ENCODE measurements at places on chromosomes 1 and 21. TPM values are rescaled to one million over a fixed set of nuclear protein-coding genes. Genes with fewer than 3 reads are reported as not detected.

Gene USP33
- polyA plus RNA-seq, result 44.2 TPM

Gene CFAP74
- polyA plus RNA-seq, result not detected

Gene PPIAL4G
- polyA plus RNA-seq, result not detected

Gene GPR161
- 20.4 TPM for polyA plus RNA-seq

Gene PRAMEF4
- not detected for polyA plus RNA-seq

DNA sequence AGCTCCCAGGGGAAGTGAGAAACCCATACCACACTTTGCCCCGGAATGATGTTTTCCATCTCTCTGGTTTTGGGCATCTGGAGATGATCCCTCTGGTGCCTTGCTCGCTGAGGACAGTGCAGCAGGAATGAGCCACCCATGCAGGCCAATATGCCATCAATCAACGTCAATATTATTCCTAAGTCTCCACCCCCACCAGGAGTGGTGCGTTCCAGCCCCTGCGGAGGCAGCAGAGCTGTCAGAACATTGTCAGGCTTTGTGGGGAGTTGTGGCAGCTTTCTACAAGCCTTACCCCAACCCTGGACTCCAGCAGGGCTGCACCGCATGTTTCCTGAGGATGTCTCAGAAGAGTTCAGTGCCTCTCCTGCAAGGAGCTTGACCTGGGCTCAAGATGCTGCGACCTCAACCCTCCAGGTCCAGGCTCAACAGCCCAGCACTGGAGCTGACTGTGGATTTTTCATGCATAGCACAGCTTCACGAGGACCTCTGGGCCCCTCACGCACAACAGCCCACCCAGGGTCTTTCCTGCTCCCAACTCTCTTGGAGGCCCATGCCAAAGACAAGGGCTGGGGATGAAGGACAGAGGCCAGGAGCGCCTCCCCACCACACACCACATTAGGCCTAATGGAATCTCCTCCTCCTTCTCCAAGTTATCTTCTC, 67.5 kb downstream of the PSMG1 start:
- DNase-seq, result no peak

DNA sequence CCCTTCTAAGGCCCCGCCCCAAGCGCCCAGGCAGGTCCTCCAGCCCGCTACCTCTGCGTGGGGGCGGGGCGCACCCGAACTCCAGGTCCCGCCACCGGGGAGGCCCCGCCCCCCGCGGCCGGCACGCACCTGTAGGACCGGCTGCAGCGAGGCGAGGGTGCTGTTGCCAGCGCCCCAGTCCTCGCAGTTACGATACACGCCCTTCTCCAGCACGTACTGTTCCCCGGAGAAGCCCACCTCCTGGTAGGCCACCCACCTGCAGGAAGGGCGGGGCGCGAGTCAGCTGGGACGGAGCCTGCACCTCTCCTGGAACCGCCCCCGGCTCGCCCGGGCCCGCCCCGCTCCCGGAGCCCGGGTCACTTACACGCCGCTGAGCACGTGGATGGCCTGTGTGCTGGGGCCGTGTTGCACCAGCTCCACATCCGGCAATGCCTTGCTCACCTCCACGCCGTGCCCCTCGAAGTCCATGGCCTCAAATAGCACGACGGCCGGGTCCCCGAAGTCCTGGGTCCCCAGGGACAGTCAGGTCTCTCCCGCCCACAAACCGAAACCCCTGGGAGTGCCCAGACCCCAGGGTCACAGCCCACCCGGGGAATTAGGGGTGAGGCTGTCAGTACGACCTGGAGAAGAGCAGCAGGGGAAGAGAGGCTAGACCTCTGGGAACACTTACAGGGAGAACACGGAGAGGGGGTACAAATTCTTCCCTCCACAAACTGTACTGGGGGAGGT, 17.3 kb downstream of the CRYBG2 start:
- no peak for DNase-seq

DNA sequence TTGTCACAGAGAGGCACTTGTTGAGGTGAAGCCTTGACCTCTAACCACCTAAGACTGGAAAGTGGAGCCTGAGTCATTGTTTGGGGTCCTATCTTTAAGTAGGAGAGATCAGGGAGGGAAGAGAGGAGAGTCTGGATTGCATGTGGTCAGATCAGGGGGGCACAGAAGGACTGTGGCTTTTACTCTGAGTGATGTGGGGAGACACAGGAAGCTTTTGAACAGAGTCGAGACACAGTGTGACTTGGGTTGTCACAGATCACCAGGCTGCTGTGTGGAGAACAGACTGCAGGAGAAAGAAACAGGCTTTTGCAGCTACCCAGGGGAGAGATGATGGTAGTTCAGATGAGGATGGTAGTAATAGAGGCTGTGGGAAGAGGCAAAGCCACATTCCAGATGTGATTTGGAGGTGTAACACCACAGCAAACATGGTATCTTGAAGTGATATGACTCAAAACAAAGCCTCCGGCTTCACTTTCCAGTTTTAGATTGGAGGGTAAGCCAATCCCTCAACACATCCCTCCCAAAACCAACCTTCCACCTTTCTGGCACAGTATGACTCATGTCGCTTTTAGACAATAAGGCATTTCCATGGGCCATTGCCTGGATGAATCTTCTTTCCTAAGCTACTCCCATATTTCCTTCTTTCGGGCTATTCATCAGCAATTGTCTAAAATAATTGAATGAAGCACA, 125.8 kb upstream of the SLC44A3 start:
- DNase-seq, result no peak

GRCh38 chr1:178005450-178005849, 35.6 kb upstream of the SEC16B start:
- no peak for DNase-seq

DNA sequence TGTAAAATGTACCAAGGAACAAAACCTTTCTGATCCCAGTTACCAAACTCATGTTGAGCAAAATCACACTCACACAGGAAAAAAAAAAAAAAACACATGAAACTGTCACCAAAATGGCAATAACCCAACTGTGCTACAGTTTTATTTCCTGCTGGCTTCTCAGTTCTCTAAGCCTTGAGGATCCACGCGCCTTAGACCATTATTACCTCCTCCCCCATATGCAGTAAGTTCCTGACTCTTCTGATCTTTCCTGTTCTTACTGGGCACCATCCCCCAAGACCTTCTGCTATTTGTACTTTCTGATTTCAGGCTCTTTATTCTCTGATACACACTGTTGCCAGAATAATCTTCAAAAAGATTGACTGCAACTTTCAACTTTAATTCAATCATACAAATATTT, 79.6 kb downstream of the SLC45A1 start:
- DNase-seq, result no peak

- no peak for DNase-seq
Observed at GRCh38 chr1:87449348-87449963, 120.8 kb downstream of the LMO4 start.

- no peak for DNase-seq
Observed at GRCh38 chr1:226223157-226223785, at the start of gene MIXL1. Gene MIXL1, plus strand, starts transcription at chr1:226223664. Its CDS starts 18 bp downstream, at chr1:226223682.

GRCh38 chr1:89598450-89599331, 34.2 kb upstream of the LRRC8C start:
- no peak for DNase-seq

DNA sequence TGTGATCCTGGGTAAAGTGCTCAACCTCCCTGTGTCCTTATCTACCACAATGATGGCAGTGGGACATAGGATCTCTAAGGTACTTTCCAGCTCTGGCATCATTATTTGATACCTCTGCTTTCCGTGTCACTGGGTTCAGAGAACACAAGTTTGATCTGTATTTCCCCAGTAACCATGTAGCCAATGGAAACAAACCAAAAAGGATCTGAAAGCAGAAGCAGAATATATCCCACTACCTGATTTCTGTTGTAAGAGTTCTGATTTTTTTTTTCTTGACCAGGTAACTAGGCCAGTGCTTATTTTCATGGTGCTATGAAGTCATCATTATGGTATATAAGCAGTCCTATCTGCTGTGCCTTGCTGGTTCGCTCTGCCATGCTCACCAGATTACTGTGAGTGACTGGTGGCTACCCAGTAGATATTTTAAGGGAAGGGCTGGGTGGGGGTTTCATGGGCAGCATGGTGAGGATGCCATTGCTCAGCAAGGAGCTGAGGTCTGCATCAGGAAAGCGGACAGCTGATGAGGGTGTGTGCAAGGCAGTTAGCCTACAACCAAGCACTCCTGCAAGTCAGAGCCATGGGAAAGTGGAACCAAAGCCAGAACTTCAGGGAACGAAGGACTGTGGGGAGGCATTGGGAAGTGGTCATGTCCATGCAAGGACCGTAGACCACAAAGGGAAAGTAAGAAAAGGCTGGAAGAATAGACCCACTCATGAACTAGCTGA, 104.9 kb upstream of the EDEM3 start:
- no peak for DNase-seq

DNA sequence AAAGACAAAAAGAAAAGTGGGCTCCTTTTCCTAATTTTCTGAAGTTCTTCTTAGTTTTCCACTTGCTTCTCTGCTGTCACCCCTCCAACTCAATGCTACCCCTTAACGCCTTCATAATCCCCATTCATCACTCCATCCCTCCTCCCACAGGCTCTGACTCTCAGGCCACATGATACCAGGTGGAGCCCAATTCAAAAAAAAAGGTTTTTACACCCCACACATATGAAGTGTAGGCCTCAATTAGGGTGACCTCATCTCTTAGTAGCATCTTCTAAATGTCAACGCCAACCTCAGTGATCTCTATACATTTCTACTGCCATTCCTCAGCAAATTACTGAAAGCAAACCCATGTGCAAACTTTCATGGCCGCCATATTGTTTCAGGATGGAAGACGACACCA, 6.4 kb downstream of the SSBP3 start:
- DNase-seq, result no peak

DNA sequence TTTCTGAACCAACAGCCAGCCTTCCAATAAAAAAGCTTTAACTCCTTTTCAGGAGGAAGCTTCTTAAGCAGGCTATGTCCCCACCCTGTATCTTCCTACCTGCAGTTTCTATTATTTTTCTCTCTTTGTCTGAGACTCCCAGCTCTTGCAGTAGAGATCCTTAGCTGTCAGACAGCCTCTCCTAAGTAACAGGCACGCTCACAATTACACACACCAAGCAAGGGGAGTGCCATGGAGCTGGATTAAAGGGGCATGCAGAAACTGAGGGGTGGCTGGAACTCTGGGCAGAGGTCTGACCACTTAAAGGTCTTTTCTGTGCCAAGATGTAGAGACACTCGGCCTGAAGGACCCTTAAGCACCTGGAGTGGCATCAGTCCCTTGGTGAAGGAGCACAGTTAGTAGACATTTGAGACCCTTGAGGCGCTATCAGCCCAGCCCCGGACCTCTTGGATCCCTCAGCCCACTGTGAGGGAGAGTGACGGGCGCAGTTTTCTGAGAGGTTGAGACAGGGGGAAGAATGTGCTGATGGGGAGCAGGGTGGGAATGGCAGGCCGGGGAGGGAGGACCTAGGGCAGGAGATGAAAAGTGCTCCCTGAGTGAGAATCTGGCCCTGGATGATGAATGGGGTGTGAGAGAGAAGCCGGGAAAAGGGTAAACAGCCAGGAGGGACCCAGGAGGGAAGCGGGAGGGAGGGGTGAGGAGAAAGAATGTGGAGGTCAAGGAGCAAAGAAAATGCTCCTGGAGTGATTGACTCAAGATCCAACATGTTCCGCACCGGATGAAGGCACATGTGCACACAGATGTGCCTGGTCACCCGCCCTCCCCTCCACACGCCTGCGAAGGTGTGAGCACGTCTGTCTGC, 13.3 kb downstream of the PLXNA2 start:
- DNase-seq, result no peak

DNA sequence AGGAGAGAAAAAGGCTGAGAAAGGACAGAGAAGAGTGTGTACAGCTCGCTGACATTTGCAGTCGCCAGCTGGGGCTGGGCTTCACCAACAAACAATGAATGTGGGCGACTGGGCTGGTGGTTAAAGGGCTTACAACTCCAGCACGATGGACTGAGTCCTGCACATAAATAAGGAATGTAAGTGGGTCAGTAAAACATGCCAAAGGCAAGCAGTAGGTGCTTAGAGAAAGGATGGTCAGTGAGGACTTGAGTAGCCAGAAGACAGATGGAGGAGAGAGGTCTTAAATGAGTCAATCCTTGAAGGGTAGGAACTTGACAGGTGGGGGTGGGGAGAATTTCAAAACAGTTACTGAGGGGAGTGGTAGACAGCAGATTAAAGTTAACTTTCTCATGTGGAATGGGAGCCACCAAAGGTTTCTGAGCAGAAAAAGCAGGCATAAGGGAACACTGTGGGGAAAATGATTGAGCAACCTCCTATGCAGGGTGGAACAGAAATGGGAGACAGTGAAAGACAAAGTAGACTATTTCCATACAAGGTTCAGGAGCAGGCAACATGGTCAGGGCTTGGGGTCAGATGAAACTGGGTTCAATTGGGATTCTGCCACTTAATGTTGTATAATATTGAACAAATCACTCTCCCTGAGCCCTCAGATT, 37.4 kb downstream of the GADD45A start:
- DNase-seq, result no peak

DNA sequence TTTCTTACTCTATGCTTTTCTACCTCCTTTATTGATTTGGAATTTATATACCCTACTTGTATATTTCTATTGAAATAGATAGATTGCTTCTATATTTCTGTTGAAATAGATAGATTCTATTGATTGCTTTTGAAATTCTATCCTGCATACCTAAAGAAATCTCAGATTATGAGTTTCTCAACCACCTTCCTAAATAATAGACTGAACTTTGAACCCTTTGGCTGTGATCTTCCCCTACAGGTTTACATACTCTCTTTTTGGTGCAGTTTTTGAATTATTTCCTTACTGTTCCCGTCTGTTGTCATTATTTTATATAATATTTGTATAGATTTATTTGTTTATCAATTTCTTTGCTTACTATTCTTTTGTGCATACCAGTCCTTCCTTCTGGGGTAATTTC, 20.4 kb upstream of the CSF3R start:
- no peak for DNase-seq

DNA sequence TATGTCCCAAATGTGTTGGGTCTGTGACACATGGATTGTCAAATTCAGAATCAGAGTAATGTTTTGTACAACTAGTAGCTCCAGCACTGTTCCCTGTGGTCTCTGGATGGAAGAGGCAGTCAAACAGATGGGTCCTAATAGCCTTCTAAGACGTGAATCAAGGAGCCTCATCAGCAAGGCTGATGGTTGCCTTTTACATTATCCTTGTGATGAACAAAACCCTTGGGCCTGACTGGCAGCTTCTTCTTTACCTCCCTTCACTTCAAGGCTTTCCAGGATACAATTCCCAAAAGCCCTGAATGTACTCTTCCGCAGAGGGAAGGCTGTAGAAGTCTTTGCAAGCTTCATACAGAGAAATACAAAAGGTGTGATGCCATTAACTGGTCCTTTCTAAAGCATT, 633.3 kb downstream of the USP25 start:
- DNase-seq, result no peak

DNA sequence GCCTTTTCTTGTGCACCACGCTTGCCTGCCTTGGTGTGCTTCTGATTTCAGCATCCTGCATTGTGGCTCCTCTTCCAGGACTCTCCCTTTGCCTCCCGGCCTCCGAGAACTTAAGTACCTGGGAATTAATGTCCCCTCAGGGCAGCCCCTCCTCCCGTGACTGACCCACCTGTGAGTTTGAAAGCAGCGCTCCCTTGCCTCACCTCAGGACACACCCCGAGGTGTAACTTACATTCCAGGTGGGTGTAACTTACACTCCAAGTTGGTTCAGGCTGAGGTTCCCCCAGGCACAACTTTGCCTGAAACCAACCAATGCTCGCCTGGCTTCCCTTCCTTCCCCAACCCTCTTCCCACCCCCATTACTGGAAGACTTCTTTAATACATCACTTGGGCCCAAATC, 161.4 kb downstream of the KAZN start:
- no peak for DNase-seq
